ENCODE measurements at places on chromosomes 4 and X. TPM values are rescaled to one million over a fixed set of nuclear protein-coding genes. Genes with fewer than 3 reads are reported as not detected.

GRCh38 chr4:177717407-177717806 lies 275.2 kb upstream of the AGA start:
- DNase-seq: no peak

DNA sequence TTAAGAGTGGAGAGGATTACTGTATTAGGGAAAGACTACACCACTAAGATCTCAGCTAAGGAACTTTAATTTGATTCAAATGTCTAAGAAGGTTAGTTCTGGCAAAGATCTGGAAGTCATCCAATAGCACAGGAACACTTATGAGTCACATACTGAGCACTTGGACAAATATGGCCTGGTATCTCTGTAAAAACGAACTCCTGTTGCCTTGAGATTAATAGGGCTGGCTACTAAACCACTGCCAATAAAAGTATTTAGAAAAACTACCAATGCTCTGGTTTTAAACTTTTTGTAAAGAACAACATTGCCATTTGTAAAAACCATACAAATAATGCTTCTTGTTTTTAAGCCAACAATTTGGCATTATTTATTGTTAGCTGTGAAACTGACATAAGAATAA lies 70.5 kb downstream of the SEC24D start:
- no peak for DNase-seq

- no peak for DNase-seq
Measured at GRCh38 chr4:159604781-159605180, 501.9 kb downstream of the RAPGEF2 start.

Gene RAB39B
- polyA plus RNA-seq: 1.8 TPM

- no peak for DNase-seq
Measured at GRCh38 chrX:9611436-9612145, 146.7 kb downstream of the TBL1X start.

Gene TMPRSS11F
- polyA plus RNA-seq: not detected
